Renal cortex interstitium (tissue), 15 donors: ENCODE measurements at places on chromosomes 1 and 21. TPM values are rescaled to one million over a fixed set of nuclear protein-coding genes. Genes with fewer than 3 reads are reported as not detected.

FAM78B gene
- polyA plus RNA-seq = 1.1 TPM

DNA sequence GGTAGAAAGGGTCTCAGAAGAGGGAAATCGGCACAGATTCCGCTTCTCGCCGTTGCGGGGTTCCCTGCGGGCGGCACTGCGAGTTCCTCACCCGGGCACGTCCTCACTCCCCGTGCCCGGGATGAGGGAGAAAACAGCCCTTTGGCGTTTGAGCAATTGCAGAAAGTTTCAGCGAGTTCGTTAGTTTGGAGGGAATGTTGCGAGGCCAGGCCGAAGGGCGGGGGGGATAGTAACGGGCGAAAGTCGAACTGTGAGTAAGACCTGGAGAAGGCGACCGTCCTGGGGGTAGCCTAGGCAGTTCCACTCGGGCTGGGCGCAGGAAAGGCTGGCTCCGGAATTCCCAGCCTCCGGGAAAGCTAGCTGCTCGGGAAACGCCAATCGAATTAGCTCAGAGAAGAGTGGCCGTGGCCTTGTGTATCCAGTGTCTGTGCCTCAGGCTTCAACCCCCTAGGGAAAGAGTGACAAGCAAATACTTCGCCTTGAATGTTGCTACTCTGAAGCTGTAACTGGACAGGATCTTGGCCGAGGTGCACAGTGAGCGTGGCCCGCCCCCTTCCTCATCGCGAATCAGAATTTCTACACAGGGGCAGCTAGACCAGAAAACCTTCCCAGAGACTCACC, 787 bp downstream of the PTGFR start:
- peak; percentile 4 for DNase-seq

NPHS2 gene
- polyA plus RNA-seq = 329 TPM

DNA sequence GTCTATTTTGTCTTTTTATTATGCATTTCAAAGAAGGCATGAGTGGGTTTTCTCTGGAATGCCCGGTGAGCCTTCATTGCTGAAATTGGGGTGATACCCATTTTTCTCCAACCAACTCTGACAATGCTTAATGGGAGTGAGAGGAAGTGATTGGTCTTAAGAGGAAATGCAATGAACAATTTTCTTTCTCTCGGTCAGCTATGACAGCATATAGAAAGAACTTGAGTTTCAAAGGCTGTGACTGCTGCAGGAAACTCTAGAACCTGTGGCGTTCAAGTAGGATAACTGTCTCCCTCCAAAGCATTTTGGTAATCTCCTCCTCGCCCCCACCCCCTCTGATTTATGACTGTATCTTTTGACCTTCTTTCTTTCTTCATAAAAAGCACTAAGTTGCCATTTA, 155.9 kb downstream of the LYPLAL1 start:
- DNase-seq = no peak

TCEA3 gene
- polyA plus RNA-seq = 62.9 TPM

GRCh38 chr1:981955-982558, at the start of gene PERM1:
Gene PERM1 (minus strand): TSS chr1:982093. CDS start chr1:981029, 1,064 bp downstream.
- DNase-seq = no peak

GRCh38 chr21:45256912-45257672, 30.6 kb downstream of the POFUT2 start:
- DNase-seq = no peak

- DNase-seq = no peak
These were observed 268.6 kb downstream of the SETD4 start for GRCh38 chr21:35791541-35792325.

DNA sequence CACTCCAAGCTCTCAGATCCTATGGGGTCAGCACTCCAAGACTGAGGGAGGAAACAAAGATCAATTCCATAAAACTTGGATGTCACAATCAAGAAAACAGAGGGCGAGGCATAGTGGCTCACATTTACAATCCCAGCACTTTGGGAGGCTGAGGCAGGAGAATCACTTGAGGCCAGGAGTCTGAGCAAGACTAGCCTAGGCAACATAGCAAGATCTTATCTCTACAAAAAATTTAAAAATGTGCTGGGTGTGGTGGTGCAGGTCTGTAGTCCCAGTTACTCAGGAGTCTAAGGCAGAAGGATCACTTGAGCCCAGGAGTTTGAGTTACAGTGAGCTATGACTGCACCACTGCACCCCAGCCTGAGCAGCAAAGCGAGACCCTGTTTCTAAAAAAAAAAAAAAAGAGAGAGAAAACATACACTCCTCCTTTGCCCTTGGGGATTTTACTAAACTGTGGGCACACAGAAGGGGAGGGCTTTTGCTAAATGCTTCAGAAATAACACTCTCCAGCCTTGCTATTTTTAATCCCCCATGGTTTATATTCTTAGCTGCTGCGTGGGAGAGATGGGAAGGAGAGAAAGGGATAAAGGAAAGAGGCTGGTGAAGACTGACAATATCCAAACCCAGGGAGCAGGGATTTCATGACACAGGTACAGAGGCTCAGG, 18.1 kb downstream of the ARHGEF2 start:
- no peak for DNase-seq

- no peak for DNase-seq
These were observed 3.5 kb upstream of the DMRTA2 start for GRCh38 chr1:50426702-50427085.

ZNF436 gene
- 41.3 TPM for polyA plus RNA-seq

CELA2B gene
- polyA plus RNA-seq = 0.56 TPM

DNA sequence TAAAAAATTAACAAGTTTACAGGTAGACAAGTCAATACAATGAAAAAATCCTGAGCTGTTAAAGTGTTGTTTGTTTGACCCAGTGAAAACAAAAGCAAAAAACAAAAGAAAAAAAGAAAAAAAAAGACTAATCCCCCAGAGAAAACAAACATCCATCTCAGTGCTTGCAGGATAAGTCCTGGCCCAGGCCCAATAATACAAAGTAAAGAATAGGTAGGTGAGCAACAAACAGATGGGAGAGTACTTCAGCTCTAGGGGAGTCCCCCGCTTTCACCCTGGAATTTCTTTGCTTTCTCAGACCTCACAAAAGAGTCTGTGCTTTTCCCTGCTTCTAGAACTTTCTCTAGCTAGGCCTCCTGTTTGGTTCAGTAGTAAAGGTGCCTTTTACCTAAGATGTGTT, 70.3 kb downstream of the ABCA4 start:
- no peak for DNase-seq

DNA sequence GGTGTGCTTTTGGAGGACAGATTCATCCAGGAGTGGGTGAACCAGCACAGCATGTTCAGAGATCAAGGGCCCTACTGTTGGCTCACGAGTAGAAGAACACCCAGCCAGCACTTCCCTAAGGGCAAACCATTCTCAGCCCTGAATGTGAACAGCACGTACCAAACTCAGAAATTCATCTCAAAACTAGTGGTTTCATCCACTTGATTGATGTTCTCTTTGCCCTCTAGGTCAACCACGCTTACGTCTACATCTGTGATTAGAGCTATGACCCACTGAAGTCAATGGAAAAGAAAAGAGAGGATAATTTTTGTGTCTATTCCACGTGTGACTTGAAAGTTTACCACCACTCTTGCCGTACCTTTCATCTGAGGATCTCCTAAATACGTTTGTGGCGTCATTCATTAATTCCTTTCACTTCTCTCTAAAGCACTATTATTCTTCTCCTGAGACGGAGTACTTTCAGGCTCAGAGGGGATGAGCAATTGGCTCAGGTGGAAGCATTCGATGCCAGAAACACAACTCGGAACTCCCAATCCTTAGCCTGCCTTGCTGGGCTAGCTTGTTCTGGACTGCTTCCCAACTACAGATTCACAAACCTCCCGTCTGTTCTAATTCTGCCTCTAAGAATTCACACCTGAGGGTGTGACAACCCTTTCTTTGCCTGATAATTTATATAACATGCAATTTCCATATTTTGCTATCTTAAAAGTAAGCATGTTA, 57.3 kb upstream of the HIVEP3 start:
- DNase-seq = no peak
